ENCODE measurements at places on chromosomes 11 and 22.

- no peak for DNase-seq
Observed at GRCh38 chr11:120186774-120187591, 23.8 kb upstream of the OAF start.

GRCh38 chr11:101346591-101346990 is 217.0 kb upstream of the PGR start:
- DNase-seq = no peak

DNA sequence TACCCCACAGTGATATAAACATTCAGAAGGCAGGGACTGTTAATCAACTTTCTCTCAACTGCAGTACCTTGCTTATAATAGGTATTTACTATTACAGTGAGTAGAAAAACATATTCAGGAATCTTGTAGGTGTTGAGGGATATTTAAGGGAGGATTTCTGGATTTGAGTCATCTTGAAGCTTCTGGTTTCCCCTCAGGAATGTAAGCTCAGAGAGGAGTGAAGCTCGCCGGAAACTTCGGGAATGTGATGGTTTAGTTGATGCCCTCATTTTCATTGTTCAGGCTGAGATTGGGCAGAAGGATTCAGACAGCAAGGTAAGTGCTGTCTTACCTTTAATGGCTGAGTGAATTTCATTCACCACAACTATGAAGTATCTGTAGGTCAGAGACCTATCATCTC is 42.9 kb downstream of the CTNND1 start:
- no peak for DNase-seq

GRCh38 chr11:43393765-43394355 is 35.1 kb downstream of the TTC17 start:
- DNase-seq = no peak

DNA sequence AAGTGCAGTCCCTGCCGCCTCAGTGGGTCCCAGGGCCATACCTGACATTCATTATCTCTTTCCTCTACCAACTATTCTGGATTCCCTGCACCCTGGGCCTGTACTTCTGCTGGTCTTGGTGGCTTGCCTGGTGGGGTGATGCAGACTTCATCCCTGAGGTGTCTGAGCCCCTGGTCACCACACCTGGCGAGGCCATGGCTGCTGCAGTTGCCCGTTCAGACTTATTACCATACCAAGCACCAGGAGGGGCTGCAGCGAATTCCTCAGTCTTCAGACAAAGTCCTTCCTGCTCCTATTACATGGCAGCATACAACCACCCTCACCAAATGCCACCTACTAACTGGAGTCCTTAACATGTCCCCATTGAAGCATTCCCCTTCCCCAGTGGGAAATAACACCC is 73.0 kb upstream of the SLC22A12 start:
- DNase-seq = no peak

- no peak for DNase-seq
Observed at GRCh38 chr22:37167176-37167980, 17.7 kb upstream of the IL2RB start.

- no peak for DNase-seq
Observed at GRCh38 chr11:119415517-119415916, 7.5 kb downstream of the THY1 start.

DNA sequence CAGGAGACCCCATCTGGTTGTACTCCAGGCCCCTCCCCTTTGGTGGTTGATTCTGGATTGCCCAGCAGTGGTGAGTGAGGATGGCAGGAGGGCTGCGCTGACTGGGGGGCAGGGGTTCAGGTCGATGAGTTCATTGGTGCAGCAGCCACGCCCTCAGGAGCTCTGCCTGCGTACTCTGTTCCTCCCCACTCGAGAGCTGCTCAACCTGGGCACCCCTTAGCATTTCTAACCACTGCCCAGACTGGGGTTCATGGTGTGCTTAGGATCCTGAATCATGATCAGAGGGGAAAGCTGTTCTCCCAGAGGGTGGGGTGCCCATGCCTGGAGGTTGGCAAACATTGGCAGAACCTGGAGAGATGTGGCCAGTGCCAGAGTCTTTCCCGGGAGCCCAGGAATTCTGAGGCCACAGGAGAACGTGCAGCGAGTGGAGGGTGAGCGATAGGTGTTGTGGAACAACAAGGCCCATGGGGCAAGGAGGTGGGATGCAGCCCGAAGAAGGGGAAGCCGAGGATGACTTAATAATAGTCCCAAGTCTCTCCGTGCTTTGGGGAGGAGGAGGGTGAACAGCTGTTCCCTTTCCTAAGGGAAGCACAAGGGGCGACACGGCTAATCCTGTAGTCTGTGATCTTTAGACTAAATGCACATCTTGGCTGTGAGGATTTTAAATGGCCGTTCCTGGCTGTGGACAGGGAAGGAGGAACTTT is 75.5 kb downstream of the SCN3B start:
- DNase-seq = no peak

DNA sequence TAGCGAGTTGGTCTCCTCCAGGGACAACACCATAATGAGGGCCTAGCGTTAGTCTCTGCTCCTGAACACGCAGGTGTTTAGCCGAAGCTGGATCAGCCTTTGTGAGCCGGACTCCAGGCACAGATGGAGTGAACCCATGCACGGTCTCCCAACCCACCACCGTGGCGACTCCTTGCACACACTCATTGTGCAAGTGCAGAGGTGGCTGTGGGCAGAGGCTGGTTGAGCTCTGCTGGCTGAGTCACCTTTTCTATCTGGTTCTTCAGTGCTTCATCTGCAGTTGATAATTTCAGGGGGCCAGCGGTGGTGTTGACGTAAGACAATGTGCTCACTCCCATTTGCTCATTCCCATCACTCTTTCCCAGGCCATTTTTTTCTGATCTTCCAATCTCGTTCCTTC is 72.1 kb upstream of the SLC22A12 start:
- no peak for DNase-seq

DNA sequence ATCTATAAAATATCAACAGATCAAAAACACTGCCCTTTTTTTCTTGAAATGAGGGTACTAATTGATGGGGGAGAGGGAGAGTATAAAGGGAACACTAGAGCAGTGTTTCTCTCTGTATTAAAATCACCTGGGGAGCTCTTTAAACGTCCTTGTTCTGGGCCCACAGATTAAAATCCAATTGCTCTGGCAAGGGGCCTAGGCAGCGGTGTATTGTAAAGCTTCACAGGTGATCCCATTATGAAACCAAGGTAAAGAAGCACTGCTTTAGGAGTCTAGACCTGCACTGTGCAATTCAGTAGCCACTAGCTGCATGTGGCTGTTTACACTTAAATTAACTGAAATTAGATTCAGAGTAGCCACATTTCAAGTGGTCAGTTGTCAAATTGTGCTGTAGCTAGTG is 3.0 kb downstream of the AQP11 start:
- DNase-seq = no peak

- no peak for DNase-seq
Observed at GRCh38 chr22:43861529-43861928, 784 bp downstream of the SULT4A1 start.

GRCh38 chr11:70493089-70493474 is 94.8 kb downstream of the CTTN start:
- no peak for DNase-seq

DNA sequence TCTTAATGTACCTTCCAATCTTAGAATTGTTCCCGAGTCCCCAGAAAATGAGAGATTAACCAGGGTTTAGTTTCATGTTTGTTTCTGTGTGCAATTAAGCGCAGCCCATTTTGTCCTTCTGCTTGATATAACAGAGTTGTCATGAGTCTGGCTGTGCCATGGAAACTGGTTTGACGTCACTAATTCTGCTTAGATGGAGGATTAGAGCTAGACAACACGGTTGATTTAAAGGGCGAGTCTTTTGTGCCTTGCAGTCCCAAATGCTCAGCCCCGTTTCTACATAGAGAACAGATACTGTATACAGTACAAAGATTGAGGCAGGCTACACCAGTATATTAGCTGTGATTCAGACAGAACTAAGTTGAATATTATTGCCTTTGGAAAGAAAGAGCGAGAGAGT is 45.5 kb upstream of the ALKBH3 start:
- no peak for DNase-seq

DNA sequence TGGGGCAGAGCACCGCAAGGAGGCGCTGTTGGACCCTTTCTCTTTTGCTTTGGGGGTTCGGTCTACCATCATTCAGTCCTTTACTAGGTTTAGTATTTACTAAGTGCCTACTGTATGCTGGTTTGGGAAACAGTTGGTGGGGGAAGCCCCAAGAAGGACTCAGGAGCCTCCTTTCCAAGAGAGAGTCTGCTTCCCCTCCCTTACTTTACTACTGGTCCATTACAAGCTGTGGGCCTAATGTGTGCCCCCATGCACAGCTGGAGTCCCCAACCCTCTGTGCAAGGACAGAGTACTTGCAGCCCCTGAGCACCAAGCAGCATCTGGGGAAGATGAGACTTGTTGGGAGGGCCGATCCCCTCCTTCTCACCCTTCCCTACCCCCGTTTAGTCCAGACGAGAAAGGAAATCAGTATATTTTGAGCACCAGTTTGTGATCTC is 876 bp upstream of the UBE2L6 start:
- DNase-seq = no peak

DNA sequence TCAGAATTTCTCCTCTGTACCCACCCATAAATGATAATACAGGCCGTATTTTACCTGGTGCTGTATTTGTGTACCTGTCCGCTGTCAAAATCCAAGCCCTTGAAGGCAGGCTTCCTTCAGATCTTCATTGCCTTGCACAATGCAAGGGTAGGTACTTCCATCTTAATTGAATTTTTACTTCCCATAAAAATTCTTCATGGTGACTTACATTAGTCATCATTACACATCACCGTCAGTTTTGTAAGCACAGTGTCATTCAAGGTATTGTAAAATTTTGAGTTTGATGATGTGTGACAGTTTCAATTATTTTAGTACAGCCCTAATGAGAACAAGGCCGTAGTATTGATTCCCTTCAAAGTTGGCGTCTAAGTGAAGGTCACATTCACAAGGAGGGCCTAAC is 770 bp upstream of the TSG101 start:
- DNase-seq = no peak

DNA sequence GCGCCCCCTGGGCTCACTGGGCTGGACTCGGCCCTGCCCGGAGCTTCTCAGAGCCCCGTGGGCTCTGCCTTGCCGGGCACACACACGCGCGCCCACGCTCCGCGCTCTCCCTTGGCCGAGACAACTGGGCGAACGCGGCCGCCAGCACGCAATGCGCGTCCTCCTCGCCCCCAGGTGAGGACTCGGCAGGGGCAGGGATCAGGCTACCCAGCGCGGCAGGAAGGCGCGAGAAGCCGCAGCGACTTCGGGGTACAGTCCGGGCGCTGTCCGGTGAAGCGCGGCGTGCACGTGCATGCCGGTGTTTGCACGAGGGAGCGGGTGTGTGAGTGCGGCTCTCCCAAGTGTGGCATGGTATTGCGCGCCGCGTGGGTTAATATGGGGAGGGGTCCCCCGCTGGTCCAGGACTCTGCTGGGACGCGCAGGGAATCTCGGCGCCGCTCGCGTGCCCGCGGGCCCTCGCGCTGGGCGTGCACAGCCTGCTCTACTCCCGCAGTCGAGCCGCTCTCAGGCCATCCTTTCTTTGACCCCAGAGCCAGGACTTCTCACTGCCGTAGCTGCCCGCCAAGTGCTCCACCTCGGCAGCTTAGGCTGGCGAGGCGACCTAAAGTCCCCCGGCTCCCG is 5.4 kb downstream of the WNT7B start:
- no peak for DNase-seq

- no peak for DNase-seq
Observed at GRCh38 chr22:44550711-44551491, 52.9 kb upstream of the RTL6 start.

DNA sequence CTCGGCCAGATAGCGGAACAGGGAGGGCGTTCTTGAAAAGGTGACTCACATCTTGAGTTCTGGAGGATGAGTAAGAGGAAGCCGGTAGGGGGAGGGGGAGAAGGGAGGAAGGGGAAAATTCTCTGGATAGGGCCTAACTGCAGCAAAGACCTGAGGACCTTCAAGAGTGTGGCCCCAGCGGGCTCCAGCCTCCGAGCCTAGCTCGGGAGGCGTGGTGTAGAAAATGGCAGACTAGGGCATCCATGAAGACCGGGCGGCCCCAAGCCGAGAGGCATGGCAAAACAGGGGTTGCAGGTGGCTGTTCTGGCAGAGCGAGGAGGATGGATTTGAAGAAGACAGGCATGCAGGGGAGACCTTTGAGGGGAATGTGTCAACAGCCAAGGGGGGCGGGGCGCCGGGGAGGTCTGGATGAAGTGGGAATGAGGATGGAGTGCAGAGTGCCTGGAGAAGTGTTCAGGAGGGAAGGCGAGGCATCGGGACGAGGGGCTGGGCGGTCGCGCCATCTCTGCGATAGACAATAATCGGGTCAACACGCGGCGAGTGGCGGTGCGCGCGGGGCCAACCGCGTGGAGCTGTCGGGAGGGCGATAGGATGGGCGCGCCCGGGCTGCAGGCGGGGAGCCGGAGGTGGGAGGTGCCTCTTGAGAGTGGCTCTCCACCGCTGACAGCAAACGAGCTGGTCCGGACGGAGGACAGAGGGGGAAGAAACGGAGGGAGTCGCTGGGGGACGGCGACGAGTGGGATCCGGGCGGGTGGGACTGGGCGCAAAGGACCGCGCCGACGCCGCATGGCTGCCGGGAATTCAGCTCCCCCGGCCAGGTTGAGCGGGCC is 40.0 kb upstream of the CREB3L1 start:
- peak; percentile 48 for DNase-seq

DNA sequence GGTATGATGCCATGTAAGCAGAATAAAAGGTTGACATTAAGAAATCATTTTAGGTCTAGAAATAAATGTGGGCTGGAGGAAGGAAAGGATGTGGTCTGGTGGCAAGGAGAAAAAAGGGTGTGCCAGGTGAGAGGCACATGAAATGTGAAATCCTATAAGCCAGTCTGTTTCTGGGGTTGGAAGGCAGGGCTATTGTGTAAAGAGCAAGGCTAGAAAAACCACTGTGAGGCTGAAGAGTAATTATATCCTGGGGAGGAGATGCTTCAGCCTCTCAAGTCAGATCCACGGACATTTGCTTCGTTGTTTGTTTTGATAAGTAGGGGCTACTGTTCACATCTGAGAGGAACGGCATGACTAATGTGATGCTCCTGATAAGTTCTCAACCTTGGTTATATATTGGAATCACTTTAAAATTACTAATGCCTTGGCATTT is 77.5 kb upstream of the CTSC start:
- DNase-seq = no peak

- no peak for DNase-seq
Observed at GRCh38 chr11:80967649-80968048, 1526.8 kb upstream of the TENM4 start.

DNA sequence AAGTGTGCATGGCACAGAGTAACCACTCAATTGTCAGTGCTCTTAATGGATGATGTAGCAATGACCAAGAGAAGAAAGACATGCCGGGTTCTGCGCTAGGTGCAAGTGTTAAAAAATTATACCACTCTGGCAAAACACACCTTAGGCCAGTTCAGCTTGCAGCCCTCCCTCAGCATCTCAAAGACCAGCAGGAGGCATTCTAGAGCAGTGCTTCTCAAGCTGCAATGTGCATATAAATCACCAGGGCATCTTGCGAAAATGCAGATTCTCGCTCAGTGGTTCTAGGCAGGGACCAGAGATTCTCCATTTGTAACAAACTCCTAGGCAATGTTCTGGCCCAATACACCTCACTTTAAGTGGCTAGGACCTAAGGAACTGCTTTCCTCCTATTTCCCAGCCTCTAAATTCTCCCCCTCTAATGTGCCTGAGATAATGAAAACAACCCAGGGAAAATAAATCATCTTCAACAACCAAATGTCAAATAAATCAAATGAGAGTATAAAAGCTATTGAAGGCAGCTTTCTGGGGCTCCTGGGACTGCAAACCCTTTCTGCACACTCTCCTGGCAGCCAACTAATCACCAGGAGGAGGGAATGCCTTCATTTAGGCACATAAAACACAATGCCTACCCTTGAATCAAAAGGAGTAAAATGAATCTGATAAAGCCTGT is 337.2 kb upstream of the API5 start:
- no peak for DNase-seq

GRCh38 chr22:40400159-40400558 is 29.8 kb downstream of the SGSM3 start:
- no peak for DNase-seq

Measured in nucleus accumbens (tissue), 56 donors.